ENCODE measurements at places on chromosomes 3 and 15.

DNA sequence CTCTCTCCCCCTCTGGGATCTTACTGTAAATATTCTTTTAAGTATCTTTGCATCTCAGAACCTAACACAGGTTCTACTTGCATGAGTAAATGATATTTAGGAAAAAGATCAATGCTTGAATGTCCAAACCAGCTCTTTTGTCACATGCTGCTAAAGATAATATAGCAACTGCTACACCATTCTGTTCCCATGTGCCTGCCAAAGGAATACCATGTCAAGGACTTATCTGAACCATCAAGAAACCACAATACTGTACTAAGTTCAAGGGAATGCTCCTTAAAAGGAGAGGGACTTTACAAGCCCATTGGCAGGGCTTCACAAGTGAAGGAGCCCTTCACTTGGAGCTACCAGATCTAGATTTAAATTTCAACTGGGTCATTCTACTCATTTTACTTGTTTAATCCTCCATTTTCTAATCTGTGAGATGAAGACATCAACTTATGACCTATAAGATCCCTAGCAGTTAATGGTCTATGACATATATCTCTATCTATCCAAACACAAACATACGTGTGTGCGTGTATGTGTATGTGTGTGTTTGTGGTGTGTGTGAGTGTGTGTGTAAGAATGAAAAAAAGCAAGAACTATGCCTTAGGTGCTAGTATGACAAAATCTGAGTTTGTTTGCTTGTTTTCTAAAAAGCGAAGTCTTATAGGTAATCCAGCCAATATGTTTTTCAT lies 13.0 kb upstream of the SEC62 start:
- DNase-seq = no peak

DNA sequence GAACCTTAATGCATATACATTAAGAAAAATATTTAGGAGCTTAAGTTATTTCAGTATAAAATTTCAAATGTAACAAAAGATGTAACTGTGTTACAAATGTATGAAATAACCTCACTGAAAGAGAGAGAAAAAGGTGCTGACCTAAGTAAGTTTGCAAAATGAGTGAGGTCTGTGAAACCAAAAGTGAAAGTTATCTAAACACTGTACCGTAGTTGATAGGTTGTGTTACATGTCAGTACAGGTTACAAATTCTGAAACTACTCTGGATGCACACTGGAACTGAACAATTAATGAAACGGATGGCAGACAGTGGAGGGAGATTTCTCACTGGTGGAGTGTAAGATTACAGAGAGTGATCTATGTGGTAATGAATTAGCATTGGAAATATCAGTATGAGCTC lies 420.7 kb downstream of the ZNF385D start:
- DNase-seq = no peak

- DNase-seq = no peak
Observed at GRCh38 chr3:181940703-181941102, 229.0 kb downstream of the SOX2 start.

DNA sequence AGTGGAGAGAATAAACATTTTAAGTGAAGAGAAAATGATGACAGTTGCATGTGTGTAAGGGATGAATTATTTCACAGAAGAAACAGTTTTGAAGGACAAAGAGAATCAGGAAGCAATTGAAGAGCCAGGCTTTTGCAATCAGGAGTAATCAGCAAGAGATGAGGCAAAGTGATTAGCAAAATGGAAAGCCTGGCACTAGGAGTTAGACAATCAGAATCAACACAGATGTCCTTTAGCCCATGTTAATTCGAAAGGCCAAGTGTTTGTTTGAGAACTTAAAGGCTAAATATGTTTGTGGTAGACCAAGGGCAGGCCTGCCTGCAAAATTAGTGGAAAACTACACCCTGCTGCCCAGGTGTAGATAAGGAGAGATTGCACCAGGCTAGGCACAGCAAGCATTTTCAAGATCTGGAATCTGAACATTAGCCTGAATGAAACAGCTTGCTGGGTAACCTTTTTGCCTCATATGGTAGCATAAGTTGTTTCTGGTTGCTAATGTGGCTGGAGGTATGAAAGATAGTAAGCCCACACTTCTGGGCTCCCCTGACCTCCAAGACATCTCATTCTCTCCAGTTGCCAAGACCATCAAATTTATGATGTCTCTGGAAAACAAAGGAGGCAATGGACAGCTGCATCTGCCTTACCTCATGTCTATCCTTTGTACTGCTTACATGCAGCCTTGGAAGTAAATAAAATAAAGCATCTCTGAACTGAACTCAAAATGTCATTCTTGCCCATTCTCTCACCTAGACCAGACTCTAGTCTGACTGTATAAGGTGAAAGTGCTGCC lies 22.0 kb upstream of the LEKR1 start:
- DNase-seq = no peak

GRCh38 chr15:73700041-73700842 lies 16.1 kb downstream of the CD276 start:
- peak; percentile 67 for DNase-seq

DNA sequence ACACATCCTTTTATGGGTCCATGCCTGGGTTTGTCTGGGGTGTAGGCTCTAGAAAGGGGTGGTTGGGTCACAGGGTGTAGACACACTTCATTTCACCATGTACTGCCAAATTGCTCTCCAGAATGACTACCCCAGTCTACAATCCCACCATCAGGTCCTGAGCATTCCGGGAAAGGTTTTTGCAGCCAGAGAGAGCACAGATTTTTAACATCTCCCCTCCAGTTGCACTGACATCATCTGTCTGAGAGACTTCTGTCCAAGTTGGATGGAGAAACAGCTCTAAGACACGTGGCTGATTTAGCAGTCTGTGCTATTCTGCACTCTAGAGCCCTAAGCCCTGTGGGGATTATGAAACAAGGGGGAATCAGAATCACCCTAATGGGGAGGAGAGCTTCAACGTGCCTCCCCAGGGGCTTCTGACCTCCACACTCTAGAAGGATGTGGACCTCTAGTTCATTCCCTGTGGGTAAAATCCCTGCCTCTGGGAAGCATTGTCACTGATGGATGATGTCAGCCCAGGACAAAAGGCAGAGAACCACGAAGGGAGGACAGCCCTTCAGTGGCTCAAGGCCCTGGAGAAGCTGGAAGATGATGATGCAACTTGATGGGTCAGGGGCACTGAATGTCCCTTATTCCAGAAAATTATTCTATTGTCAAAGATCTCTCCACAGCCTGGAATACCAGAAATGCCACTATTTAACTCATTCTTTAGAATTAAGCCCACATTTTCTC lies 71.5 kb downstream of the CD200R1L start:
- no peak for DNase-seq

DNA sequence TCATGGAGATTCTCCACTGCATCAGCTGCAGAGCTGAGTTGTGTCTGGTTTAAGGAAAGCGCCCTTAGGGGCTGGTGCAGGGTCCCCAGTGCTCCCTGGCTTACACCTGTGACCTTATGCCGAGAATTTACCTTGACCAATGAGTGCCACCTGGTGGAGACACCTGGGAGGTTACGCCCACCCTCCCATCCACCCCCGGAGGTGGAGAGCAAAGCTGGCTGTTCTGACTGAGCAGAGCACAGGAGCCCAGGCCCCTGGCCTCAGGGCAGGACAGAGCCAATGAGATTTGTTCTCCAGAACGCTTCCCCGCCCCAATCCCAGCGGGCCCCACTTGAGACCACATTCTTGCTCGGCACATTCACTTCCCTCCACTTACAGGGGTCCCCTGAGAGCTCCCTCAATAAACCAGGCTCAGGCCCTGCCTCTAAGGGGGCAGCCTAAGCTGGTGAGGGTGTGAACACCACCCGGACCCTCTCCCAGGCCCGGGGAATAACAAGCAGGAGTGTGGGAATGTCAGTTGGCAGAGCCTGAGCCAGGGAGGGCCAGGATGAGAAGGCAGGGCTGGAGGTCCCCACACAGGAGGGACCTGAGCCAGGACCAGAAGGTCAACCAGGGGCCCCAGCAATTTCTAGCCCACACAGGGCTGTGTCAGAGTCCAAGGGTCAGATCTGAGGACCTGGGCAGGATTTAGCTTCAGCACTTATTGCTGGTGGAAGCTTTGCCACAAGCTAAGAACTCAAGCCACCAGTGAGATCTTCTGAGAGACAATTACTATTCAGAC lies 117.1 kb downstream of the TPRA1 start:
- no peak for DNase-seq

- no peak for DNase-seq
Observed at GRCh38 chr15:72590427-72590826, 64.1 kb upstream of the GOLGA6B start.

GRCh38 chr15:28873585-28874190 lies 12.1 kb upstream of the APBA2 start:
- DNase-seq = no peak

GRCh38 chr3:148648685-148649352 lies 48.9 kb upstream of the AGTR1 start:
- no peak for DNase-seq

- DNase-seq = no peak
Observed at GRCh38 chr3:160671231-160671630, 5.7 kb upstream of the ARL14 start.

GRCh38 chr3:70261283-70261682 lies 51.2 kb downstream of the MDFIC2 start:
- no peak for DNase-seq

DNA sequence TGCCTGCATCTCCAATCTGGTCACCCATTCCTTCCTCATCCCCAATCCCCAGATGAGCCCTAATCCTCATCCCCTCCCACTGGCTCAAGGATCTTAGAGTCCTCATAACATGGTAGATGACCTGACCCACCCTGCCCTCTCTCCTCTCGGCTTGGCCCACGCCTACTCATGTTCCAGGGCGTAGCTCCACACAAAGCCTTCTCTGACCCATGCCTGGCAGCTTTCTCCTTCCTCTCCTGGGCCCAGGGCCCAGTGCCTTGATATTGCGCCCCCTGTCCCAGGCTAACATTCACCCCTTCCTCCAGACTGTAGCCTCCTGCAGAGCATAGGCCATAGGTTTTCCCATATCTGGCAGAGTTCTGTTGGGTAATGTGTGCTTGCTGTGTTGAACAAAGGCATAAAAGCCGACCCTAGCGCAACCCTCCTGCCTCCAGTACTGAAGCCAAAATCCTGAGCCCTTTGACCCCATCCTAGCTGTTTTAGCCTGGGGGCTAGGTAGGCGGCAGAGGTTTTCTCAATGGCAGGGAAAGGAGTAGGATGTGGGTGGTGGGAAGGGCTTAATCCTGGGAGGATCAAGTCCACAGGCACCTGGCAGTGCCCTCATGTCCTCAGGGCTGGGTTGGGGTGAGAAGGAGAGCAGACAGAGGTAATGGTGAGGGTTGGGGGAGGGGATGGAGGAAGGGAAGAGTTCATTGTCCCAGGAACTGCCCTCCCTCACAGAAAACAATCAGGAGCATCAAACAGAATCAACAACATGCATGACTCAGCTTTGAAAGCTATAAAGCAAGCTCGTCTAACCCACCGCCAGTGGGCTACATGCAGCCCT lies 35.5 kb downstream of the MESD start:
- no peak for DNase-seq

GRCh38 chr3:40307176-40307575 lies 2.3 kb upstream of the EIF1B start:
- no peak for DNase-seq

GRCh38 chr3:18302517-18302916 lies 122.6 kb downstream of the SATB1 start:
- no peak for DNase-seq

GRCh38 chr3:66280304-66280703 lies 59.5 kb downstream of the SLC25A26 start:
- no peak for DNase-seq

GRCh38 chr3:195208631-195209030 lies 62.3 kb downstream of the XXYLT1 start:
- no peak for DNase-seq

- no peak for DNase-seq
Observed at GRCh38 chr15:57972864-57973263, 92.6 kb downstream of the ALDH1A2 start.

Measured in stimulated activated CD8-positive, alpha-beta memory T cell treated with anti-CD3 and anti-CD28 coated beads, Interleukin-12 subunit alpha, Interleukin-12 subunit beta, amount 100 ng/mL, for 1 hour (primary cell).